Natural killer cell treated with Interleukin-12 subunit alpha and Interleukin-12 subunit beta and Interleukin-15 and Interleukin-18, amount 100 ng/mL, for 72 hours (primary cell): ENCODE measurements at places on chromosomes 2 and 18.
A peak's percentile ranks its signal among the peaks of the same experiment; 100 is the strongest.

GRCh38 chr2:216379977-216380376 lies 7.7 kb upstream of the MARCHF4 start:
- no peak for DNase-seq

DNA sequence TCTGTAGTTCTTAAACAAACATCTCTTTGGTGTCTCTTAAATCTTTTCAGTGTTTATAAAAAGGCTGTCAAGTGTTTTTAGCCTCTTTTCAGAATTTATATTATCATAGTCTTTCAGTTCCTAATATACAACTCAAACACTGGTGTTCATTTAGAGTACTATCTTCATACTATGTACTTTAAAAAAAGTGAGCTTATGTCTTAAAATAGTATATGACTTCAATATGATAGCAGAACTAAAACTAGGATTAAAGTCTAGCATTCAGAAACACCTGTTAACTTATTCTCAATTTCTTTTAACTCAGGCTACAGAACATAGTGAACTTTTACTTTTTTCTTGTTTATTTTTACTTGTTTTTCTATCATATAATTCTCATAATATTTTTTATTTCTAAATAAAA lies 14.7 kb upstream of the IKZF2 start:
- no peak for DNase-seq

- DNase-seq, result peak; percentile 80
Observed at GRCh38 chr2:203811491-203812221, 55.9 kb upstream of the CTLA4 start.

GRCh38 chr2:222879604-222879933 lies 18.7 kb downstream of the ACSL3 start:
- no peak for DNase-seq

DNA sequence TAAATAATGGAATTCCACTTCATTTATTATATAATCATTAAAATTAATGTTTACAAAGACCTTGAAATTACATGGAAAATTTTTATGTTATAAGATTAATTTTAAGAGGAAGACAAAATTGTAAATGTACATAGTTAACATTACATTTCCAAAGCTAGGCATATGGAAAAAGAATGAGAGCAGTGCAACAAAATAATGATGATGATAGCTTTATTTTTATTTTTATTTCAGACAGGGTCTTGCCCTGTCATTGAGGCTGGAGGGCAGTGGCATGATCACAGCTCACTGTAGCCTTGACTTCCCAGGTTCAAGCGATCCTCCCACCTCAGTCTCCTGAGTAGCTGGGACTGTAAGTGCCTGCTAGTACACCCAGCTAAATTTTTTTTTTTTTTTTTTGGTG lies 61.2 kb upstream of the ZCCHC2 start:
- DNase-seq, result no peak

- no peak for DNase-seq
Observed at GRCh38 chr2:65395621-65396347, 36.6 kb downstream of the SPRED2 start.

GRCh38 chr18:49901862-49902340 lies 88.6 kb upstream of the ACAA2 start:
- no peak for DNase-seq

GRCh38 chr2:75100011-75100800 lies 99.1 kb downstream of the TACR1 start:
- no peak for DNase-seq

DNA sequence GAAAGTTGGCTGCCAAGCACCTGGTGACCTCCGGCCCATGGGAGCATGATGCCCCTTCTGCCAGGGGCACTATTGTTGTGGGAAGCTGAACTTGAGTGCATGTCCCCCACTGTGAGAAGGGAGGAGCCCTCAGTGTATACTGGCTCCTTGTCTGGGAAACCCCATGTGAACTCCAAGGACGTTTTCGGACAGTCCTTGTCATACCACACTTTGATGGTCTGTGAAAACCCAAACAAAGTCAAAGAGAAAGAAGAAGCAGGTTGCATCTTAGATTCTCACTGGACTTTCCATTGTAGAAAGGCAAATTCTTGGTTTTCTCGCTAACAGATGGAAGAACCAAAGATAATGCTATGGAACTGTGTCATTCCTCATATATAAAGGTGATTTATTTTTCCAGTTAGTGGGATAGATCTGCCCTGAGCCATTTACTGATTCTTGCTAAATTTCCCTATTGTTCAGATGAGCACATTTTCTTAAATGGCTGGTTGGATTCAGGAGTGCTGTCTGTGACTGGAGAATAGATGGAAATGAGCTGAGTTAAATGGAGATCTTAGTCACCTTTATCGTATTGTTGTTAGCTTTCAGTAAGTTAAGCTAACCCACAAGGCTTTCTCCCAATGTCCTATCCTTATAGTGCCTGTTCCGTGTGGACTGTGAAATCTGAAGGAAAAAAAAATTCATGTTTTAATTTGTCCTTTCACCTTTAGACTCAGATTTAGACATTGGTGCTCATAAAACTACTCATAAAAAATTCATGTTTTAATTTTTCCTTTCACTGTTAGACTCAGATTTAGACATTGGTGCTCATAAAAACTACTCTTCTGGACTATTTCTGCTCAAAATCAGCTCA lies 166.6 kb downstream of the ACTR3 start:
- no peak for DNase-seq

- DNase-seq, result no peak
Observed at GRCh38 chr2:160077912-160078810, 15.7 kb upstream of the PLA2R1 start.

DNA sequence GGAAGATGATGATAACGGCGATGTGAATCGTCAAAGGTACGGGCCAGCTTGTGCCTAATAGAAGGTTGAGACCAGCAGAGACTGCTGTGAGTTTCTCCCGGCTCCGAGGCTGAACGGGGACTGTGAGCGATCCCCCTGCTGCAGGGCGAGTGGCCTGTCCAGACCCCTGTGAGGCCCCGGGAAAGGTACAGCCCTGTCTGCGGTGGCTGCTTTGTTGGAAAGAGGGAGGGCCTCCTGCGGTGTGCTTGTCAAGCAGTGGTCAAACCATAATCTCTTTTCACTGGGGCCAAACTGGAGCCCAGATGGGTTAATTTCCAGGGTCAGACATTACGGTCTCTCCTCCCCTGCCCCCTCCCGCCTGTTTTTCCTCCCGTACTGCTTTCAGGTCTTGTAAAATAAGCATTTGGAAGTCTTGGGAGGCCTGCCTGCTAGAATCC lies 3.0 kb downstream of the FZD7 start:
- DNase-seq, result no peak

DNA sequence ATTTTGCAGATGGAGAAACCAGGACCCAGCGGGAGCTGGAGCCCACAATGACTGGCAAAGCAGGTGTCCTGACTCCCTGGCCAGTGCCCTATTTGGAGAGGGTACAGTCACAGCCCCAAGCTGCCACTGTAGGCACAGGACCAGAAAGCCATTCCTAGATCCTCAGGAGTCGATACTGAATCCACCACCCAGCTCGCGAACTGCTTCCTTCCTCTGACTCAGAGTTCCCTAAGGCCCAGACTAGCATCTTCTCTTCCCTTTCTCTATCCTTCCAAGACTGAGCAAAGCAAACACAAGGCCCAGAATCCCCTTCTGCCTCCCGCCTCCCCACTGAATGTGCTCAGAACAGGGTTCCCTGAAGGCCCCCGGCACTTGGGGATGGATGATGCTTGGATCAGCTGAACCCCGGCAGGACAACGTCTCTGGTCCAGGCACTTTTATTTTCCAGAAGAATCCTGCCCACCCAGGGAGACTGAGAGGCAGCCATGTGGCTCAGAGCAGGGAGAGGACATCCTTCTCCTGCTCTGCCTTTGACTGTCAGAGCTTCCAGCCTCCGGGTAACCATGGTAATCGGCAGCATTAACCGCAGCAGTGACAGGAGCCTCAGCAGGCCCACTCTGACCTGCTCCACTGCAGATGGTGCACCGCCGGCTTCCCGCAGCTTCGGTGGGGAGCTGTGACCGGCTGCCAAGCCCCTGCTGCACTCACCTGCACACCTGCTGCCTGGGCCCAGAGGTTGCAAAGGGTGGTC lies 34.8 kb upstream of the KLHL29 start:
- no peak for DNase-seq

DNA sequence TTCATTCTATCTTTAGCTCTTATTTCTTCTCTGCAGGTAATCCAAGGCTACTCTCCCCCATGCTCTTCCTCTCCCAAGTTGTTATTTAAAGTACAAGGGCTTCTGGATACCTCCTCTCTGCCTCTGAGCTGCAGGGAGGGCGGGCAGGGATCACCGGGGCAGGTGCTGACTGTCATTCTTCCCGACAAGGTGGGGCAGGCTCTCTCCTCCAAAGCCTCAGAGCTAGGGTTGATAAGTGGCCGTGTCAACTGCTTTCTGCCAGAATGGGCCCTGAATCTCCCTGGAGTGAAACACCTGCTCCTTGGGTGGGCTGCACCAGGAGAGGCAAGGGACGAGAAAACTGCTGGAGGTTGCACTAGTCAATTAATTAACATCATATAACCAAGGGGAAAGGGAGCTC lies 250.3 kb downstream of the SLC4A3 start:
- no peak for DNase-seq

- no peak for DNase-seq
Observed at GRCh38 chr18:61091379-61091778, 241.9 kb upstream of the CDH20 start.

DNA sequence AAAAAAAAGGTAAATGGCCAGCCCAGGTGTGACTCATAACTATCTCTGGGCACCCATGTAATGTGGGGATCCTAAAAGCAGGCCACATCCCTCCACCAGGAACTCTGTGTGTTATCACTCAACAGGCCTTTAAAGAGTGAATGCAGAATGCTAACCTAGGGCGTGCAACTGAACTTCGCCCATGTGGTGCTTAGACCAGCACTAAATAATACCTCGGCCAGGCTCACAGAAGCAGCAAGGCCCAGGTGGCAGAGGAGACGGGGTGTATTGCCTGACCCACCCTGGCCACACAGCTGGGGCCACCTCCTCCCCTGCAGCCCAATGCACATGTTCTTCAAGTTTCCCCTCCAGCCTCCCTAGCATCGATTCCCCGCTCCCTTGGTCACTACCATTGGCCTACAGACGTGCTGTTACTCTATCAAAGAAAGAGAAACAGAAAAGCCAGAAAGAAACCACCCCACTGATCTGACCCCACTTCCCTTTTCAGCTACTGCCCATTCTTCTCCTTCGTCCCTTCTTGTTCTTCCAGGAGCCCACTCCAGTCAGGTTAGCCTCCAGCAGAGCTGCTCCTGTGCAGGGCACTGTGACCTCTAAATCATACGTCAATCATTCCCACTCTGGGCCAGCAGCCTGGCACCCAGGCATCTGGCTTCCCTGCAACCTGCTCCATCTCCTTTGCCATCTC lies 22.0 kb downstream of the FAM178B start:
- no peak for DNase-seq

DNA sequence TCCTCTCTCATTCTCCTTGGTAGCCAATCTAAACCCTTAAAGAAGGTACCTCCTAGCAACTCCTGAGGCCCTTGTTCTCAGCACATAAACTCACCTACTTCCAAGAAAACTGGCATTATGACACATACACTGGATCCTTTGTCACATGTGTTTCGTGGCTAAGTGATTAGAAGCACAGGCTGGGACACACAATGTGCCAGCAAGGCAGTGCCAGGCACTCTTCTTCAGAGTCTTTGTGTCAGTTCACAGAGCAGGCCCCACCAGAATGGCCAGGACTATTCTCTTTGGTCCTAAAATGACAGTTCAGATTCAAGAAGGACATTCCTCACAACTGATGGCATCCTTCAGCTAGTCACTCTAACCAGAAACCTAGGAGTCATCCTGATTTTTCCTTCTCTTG lies 40.3 kb downstream of the SMC6 start:
- no peak for DNase-seq

GRCh38 chr2:5664278-5664681 lies 27.9 kb upstream of the SOX11 start:
- no peak for DNase-seq

- DNase-seq, result no peak
Observed at GRCh38 chr18:33350256-33350655, 90.3 kb downstream of the CCDC178 start.

GRCh38 chr2:158477202-158477601 lies 20.4 kb downstream of the PKP4 start:
- DNase-seq, result no peak

DNA sequence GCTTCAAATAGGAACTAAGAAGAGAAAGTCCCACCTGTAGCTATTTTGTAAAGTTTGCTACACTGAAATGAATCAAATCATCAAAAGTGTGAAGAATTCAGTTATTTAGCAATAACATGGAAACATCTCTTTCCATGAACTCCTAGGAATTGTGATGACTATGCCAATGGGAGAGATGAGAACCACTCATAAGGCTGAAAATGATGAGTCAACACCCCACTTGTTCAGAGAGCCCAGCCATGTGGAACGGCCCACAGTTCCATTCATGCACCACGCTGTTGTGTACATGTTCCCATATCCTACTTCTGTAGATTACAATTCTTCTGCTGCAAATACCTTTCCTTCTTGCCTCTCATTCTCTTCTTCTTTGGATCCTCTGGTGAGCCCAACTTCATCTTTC lies 645.5 kb upstream of the ID2 start:
- no peak for DNase-seq

GRCh38 chr2:31973665-31974064 lies 37.1 kb downstream of the MEMO1 start:
- DNase-seq, result no peak

- no peak for DNase-seq
Observed at GRCh38 chr2:11914455-11914854, 168.0 kb downstream of the LPIN1 start.

DNA sequence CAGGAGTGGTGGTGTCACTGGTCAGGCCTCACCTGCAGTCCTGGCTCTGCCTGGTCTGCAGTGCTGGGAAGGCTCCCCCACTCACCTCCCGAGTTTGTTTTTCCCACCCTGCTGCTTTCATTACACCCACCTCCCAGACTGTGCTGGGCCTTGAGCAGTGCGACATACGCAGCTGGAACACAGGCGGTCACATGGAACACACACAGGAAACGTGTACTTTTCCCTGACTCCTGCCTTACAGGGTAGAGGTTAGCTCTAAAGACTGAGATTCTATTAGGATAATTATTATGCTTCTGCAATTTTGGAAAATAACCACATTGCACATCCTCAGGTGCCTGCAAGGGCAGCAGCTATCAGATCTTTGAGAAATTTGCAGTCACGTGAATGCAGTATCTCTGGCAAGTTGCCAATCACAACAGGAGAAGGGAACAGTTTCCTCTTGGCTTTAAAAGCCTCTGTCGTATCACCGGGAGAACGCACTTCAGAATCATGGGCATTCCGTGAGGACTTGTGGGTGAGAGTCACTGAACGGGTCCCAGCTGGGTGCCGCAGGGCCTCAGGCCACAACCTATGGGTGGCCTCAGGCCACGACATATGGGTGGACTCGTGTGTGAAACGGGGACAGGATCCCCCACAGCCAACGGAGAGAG lies 136.5 kb downstream of the ZNF236 start:
- peak; percentile 54 for DNase-seq

- no peak for DNase-seq
Observed at GRCh38 chr2:50596515-50596914, 435.4 kb downstream of the NRXN1 start.

DNA sequence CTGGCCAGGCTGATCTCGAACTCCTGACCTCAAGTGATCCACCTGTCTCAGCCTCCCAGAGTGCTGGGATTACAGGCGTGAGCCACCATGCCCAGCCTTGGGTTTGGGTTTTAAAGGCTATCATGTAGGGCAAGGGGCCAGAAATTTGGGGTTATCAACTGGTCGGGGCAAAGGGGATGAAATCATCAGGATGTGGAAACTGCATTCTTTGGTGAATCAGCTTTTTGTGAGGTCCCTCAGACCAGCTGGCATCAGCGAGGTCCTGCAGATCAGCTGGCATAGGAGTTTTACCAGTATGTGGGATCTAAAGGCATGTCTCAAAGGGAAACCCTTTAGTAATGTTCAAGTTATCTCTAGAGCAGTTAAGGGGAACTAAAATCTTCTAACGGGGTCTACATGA lies 6.4 kb upstream of the GEMIN6 start:
- no peak for DNase-seq
